Cortex of kidney (tissue), 1 donor: ENCODE measurements at places on chromosomes 5 and 9.

GRCh38 chr9:133571391-133571890, 36.9 kb downstream of the ADAMTSL2 start:
- DNase-seq: no peak

DNA sequence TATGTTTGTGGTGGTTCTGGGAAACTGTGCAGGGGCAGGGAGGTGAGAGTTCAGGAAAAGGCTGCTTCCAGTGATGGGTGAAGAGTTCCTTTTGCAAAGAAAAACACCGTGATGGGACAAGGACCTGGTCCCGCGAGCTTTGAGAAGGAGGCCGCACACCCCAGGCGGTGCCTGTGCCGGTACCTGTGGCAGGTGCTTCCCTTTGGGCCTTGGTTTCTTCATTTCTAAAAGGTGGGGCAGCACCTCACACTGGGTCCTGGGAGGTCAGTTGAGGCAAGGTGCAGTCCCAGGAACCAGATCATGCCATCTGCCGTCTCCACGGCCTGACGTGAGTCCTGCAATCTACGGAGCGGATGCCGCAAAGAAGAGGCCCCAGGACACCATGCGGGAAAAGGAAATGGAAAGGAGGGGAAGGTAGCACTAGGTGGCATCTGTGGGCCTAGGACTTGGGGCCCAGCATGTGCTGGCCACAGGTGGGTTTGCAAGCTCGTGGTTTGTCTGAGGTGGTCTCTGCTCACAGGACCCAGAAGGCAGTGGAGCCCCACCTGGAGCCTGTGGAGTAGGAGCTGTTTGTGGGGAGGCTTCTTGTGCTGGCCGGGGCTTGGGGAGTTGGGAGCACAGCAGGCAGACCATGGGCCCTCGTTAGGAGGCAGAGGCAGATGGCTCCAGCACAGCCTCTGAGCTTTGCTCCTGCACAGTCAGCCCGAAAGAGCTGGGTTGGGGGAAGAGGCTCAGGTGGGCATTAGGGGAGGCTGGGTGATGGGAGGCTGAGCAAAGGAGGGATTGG, 131.6 kb downstream of the CACNA1B start:
- no peak for DNase-seq

DNA sequence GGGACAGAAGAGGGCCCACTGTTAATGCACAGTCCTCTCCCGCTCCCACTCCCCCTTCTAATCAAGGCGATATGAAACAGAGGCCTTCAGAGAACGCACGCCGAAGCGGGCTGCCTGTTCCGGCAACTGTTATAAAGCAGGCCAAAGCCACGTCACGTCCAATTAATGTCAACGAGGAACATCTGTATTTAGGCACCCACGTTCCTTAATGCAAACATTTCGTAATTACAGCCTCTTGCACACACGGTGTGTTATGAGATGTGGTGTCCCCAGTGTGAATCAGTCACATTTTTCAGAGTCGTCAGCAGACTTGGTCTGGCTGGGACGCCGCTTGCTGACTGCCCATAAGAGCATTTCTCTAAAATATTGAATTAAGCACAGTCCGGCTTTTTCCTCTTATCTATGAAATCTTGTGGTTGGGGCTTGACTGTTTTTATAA, 339.0 kb downstream of the NSG2 start:
- no peak for DNase-seq

- DNase-seq: no peak
Measured at GRCh38 chr9:18608371-18608770, 134.4 kb downstream of the ADAMTSL1 start.

GRCh38 chr5:867300-867870, 16.6 kb upstream of the ZDHHC11 start:
- no peak for DNase-seq

- no peak for DNase-seq
Measured at GRCh38 chr5:79186021-79186420, 49.9 kb upstream of the JMY start.

DNA sequence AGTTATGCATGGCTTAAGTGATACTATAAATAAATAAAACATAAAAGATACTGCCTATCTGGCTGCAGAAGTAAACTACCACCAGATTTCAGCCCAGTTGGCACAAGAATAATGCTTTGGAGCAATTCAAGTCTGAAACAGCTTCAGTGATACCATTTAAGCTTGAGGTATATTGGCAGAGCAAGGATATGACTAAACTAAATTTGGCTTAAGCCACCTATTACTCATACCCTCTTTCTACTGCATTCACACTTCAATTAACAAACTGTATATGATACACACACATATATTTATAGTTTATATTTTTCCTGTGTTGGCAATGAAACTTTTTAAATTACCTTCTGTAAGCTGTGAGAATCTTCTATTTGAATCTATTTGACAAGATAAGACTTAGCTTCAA, 431.9 kb downstream of the ANXA1 start:
- no peak for DNase-seq

DNA sequence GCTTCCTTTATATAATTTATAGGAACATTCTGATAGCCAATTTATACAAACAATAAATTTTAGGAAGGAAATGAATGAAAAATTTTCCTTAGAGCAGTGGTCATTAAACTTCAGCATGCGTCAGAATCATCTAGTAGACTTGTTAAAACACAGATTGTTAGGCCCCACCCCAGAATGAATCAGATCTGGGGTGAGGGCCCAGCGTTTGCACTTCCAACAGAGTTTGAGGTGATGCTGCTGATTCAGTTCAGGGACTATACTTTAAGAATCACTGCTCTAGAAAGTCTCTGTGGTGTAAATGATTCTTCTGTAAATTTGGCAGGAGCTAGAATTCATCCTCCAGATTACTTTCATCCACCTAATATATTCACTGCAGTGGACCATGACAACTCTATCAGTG, 80.4 kb downstream of the SLC12A2 start:
- no peak for DNase-seq

- DNase-seq: no peak
Measured at GRCh38 chr9:77851882-77852595, 179.6 kb downstream of the GNAQ start.

GRCh38 chr5:171311322-171312077, 2.5 kb downstream of the TLX3 start:
- no peak for DNase-seq

GRCh38 chr9:94166976-94167346, 82.7 kb downstream of the PTPDC1 start:
- DNase-seq: no peak

GRCh38 chr9:79164406-79164805, 407.4 kb upstream of the TLE4 start:
- DNase-seq: no peak

DNA sequence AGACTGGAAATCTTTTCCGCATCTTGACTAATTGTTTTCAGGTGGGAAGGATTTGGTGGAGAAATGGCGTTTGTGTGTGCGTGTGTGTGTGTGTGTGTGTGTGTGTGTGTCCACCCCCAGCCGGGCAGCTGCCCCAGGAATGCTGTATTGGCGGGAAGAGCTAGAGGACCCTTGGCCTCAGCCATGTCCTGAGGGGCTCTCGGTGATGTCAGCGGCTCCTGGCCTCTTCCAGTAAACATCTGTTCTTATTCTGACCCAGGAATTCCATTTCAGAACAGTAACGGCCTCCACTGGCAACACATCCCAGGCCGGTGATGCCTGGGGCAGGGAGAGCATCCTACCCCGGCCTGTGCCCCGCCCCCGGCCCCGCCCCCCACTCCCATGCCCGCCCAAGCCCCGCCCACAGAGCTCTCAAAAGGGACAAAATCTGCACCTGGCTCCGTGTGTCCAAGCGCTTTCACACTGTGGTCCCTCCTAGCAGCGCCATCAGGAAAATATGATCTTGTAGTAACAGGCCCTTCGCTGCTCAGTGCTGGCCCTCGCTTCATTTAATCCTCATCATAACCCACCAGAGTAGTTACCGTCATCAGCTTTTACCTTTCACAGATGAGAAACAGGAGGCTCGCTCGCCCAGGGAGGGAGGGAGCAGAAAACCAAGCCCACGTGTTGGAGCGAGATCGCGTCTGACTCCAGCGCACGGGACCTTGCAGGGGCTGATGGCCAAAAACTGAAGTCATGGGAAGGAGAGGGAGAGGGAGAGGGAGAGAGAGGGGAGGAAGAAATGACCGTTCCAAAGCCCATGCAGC, 18.9 kb downstream of the ADAMTS2 start:
- no peak for DNase-seq

- no peak for DNase-seq
Measured at GRCh38 chr5:51495672-51496071, 112.4 kb downstream of the ISL1 start.

DNA sequence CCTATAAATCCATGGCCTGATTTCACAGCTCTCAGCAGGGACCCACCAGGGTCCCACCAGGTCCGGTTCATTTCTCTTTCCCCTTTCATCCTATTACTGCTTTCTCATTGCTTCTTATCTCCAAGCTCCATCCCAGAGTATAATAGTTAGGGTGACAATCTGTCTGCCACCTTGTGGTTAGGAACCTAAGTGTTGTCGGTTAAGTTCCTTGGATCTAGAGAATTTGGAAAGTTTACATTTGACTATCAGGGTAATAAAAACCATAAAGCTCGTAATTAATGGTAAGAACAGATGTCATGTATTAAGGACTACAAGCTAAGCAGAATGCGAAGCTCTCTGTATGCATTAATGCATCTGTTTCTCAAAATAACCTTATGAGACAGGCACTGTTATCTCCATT, 259.1 kb downstream of the SH3GL2 start:
- DNase-seq: no peak

- no peak for DNase-seq
Measured at GRCh38 chr5:124669956-124670721, 76.3 kb downstream of the ZNF608 start.

DNA sequence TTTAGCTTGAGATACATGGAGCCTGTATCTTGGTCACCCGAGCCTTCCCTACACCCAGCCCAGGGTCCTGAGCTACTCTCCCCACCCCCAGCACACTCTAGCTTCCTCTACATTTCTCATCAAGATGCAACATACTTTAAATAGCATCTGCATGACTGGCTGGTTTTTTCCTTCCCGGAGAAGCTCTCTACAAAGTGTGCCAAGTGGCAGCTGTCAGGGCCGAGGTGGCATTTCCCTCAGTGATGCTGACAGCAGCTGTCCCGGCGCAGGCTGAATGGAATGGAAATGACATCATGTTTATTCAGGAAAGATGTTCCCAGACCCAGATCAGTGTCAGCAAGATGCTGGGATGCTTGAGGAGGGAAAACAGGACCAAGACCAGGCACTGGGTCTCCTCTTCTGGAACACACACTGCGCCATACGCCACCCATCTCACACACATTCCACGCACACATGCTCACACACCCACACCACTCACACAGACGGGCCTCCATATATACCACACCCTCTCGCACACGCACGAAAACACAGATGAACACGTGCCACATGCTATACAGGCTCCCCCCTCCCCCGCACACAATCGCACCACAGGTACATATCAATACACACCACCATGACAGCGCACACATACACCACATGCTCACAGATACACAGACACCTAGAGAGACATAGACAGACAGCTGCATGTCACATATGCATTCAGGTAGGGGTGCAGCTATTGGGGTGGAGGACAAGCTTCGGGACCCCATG, 67.8 kb downstream of the LHX2 start:
- no peak for DNase-seq

DNA sequence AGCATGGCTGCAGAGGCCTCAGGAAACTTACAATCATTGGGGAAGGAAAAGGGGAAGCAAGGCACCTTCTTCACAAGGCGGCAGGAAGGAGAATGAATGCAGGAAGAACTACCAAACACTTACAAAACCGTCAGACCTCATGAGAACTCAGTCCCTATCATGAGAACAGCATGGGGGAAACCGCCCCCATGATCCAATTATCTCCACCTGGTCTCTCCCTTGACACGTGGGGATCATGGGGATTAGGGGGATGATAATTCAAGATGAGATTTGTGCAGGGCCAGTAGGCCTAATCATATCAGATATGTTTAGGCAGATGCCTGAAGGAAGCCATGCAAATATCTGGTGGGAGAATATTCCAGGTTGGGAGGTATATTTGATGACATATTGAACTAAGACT, 1176.4 kb upstream of the CDH18 start:
- no peak for DNase-seq

DNA sequence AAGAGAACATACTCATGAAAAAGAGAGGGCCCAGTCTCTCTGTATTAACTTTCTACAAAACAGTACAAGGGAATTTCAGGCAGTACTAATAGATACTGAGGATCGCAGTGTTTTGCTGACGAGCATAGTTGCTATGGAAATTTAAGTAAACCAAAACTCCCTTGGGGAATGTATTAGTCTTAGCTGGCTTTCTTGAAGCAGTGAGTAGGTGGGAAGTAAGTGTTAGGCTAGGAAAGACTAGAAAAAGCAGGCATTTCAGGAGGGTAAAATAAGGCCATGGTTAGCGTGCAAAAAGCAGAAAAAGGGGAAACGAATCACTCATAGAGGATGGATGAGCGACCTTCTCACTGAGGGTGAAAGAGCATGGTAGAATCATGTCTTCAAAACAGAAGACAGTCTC, 84.3 kb upstream of the ACTBL2 start:
- no peak for DNase-seq

DNA sequence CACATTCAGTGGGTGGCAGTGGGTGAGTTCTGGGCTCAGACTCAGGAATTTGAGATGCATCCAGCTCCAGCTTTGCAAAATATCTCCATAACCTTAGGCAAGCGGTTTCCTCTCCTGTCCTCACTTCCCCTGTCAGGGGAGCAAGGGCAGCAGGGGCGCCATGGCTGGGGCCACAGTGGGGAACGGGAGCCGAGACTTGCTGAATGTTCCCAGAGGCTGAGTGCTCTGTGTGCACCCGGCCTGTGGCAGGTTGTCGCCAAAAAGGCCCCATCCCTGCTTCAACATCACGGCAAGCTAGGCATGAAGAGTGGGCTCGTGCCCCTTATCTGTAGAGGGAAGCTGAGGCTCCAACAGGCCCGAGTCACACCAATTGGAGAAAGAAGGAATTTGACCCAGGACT, 268.8 kb downstream of the NSG2 start:
- no peak for DNase-seq

GRCh38 chr5:159504106-159504856, 174.0 kb upstream of the IL12B start:
- no peak for DNase-seq

DNA sequence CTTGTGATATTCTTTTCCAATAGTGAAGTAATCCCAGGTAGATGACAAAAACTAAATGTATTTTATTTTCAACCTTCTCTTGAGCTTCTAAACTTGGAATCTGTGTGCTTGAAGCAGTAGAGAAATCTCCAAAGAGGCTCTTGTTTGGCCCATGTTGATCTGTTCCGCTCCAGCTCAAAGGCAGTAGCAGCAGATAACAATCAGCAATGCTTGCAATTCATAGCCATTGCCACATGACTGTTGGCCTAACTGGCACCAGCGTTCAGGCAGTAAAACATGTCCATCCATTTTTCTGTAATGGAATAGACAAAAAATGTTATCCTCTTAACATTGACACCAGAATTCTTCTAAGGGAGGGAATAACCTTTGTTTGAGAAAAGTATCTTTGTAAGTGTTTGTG, 270.7 kb upstream of the MSX2 start:
- DNase-seq: no peak

GRCh38 chr5:137561608-137562007, 62.5 kb upstream of the SPOCK1 start:
- no peak for DNase-seq

- DNase-seq: no peak
Measured at GRCh38 chr9:120360046-120360445, 219.9 kb downstream of the CDK5RAP2 start.
